ENCODE measurements at places on chromosomes 3 and 15.

- DNase-seq, result no peak
Observed at GRCh38 chr3:115552007-115552406, 71.3 kb upstream of the GAP43 start.

- no peak for DNase-seq
Observed at GRCh38 chr3:37520907-37521341, 340.8 kb upstream of the CTDSPL start.

DNA sequence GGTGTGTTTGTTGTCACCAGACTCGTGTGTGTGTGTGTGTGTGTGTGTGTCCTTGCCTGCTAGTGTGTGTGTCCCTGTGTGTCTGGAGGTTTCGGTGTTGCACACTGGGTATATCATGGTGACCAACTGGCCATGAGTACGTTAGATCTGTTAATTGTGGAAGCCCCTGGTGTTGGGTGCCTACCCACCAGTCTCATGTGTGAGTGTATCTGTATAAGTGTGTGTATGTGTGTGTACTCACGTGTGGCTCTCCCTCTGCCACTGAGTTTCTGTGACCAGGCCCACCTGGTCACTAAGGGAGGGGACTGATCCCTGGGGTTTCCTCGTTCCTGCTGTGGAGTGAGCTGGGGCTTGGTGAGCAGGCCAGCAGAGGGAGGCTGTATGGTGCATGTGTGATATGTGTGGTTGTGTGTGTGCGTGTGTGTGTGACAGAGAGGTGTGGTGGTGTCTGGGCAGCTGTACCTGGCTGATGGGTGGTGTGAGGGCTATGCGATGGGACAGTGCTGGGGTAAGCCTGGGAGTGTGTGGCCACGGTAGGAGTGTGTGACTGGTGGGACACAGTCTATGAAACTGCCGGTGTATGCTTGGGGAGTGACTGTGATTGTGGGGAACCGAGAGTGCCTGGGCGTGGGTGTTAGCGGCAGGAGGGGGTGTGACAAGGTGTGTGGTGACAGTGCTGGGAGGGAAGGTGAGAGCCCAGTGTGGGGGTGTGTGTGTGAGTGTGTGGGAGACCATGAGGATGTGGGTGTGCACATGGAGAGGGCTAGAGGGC, 1.8 kb downstream of the PRKCD start:
- DNase-seq, result no peak

DNA sequence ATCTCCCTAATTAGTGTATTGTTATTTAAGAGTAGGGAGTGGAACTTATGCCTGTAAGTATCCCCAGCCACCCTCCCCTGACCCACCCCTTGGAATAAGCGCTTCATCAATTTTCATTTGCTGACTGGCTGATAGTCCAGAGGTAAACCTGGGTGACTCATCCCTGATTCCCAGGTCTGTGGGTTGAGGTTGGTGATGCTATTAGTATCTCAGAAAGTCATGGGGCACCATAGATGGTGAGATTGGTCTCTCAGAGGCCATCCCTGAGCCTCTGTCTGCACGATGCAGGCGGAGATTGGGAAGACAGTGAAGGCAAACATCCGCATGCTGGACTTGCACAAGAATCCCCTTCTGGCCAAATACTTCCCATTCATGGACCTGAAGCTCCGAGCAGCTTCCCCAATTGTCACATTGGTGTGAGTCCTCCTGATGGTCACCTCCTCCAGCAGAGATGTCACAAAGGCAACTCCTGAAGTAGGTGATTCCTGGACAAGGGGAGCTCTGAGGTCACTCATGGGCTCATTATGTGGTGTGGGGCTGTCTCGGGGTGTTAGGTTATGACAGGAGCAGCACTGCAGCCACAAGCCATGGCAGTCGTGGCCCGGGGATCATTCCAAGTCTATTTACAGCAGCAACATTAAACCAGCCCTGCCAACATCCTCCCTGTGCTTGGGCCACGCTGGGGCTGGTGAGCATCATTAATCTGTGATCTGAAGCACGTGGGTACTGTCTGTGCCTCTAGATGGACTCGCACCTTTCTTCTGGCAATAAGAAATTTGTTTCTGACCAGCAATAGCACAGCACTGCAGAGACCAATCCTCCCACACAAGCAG, 6.8 kb upstream of the TXNRD3 start:
- DNase-seq, result no peak

DNA sequence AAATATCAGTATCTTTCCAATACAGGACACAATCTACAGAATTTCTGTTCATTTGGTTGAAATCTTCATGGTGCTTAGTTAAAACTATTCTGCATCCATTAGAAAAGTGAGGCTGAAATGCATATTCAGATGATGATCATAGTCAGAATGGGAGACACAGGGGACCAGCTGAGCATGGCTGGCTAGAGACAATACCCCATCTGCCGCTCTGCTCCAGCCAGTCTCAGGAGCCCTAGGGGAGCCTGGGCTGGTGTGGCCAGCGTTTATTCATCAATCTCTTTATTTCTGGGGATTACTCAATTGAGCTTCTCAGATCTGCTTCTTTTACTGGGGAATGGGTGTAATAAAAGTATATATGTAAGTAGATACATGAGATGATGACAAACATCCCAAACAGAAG, 470.9 kb upstream of the CDIN1 start:
- no peak for DNase-seq

GRCh38 chr3:83567935-83568334, 1390.9 kb upstream of the CADM2 start:
- no peak for DNase-seq

- no peak for DNase-seq
Observed at GRCh38 chr3:71103430-71103921, 480.1 kb downstream of the FOXP1 start.

DNA sequence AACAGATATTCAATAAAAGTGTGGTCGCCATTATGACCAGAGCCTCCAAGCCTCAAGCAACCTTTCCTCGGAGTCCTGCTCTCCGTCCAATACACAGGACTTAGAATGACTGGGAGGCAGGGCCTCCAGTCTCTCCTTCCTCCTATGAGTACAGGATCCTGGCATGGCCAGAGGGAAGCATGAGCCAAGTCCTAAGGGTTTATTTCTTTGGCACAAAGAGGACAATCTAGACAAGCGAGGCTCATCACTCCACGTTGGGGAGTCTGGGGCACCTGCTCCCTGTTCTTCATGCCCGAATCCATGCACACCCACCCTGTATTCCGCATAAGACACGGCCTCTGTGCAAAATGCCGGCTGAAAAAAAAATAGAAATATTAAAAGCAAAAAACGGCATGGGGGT, 6.8 kb downstream of the PRRT3 start:
- no peak for DNase-seq

DNA sequence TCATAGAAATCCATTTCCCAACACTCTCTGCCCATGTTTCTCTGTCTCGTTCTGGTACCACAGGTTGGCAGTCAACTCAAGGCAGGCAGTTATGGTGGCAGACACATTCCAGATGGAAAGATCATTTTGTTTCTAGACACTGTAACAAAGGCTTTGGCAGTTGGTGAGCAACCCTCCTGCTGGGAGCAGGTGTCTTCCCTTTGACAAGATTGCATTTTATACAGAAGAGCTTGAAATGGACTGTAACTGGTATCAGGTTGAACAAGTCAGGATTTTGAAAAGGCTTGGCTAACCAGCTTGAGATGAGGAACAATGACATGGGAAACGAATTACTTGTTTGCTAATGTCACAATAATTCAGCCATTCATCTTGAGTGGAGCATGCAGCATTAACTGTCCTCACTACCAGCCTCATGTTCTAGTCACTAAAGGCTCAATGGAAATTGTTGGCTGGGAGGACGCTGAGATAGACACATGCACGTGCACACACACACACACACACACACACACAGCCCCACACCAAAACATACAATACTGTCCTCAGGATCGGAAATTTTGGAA, 170.0 kb downstream of the SEMA6D start:
- DNase-seq, result peak; percentile 68

- no peak for DNase-seq
Observed at GRCh38 chr3:127589600-127590281, 792 bp downstream of the TPRA1 start.

GRCh38 chr15:66704019-66704802, 2.2 kb downstream of the SMAD6 start:
- DNase-seq, result no peak

DNA sequence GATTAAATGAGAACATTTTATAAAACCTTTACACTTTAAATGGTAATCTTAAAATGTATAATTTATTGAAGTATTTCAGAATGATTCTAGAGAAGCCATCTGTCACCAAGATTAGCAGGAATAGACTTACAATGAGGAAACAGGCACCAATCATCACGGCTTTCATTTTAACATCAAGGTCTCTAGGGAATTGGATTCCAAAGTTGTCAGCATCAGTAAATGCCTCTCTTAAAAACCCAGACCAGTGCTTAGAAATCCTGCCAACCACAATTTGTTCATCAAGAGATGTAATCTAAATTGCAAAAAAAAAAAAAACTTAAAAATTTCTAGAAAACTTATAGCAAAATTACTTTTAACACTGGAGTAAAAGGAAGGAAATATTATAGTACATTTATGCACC, 20.3 kb downstream of the PLSCR2 start:
- DNase-seq, result no peak

DNA sequence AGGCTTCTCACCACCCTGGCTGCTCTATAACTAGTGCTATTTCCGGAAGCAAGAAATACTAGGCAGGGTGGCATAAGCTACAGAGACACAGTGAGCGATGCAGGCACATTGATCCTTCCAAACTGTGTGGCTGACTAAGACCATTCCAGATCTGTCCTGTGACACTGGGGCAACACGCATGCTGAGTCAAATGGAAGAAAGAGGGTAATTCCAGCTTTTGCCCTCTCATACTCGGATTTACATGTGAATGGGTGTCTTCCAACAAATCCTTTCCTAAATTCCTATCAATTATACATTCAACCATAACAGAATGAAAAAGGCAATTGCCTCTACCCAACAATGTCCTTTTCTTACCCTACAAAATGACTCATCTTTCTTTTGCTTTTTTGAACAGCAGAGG, 5.1 kb downstream of the FSIP1 start:
- DNase-seq, result no peak

GRCh38 chr3:74691946-74692345, 77.5 kb upstream of the CNTN3 start:
- DNase-seq, result no peak

- DNase-seq, result no peak
Observed at GRCh38 chr3:49681232-49681522, 7.0 kb downstream of the APEH start.

GRCh38 chr3:9765865-9766264, 3.9 kb downstream of the CAMK1 start:
- no peak for DNase-seq

GRCh38 chr3:20842002-20842401, 656.0 kb upstream of the SGO1 start:
- DNase-seq, result no peak

DNA sequence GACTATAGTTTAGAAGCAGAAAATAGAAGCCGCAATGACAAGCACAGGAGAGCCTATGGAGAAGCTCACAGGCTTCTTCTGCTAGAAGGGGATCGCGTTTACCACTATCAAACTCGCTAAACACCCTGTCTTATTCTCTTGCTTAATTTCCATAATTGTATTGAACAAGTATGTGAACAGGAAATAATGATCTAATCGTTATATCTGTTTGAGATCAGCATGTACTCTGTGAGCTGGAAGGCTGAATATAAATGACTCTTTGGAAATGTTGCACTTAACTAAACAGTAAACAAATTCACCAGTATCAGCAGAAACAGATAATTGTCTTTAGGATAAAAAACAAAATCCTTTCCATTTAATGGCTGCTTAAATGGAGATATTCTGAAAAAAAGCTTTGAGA, 15.0 kb downstream of the NEK10 start:
- no peak for DNase-seq

DNA sequence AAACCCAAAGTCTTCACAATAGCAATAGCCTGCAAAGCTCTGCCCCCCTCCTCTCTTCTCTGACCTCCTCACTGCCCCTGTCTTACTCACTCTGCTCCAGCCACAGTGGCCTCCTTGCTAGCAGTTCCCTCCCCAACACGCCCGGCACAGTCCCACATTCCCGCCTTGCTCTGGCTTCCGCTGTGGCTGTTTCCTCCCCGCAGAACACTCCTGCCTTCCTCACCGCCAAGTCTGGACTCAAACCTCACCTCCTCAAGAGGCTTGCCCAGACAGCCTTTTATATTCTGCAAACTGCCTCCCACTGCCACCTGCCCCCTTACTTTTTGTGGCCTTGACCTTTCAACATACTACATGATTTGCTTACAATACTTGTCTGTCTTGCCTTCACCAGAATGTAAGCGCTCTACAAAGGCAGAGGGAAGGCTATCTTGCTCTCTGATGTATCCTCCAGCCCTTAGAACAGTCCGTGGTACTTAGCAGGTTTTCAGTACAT, 406 bp upstream of the MPI start:
- no peak for DNase-seq

DNA sequence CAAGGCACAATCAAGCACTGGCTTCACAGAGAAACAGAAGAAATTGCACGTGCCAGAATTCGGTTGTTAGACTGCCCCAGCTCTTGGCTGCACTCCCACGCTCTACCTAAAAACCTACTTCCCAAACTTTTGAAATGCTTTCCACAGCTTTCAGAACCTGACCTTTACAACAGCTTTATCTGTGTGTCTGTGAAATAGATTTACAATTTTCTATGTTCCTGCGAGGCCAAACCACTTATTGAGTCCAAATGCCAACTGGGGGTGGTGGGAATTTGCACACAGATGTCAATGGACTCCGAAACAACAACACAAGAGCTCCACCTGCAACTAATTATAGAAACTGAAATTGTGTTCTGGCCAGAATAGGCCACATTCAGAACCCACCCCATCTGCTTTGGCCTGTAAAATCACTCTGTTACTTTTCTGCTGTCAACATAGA, 44.6 kb downstream of the ERC2 start:
- no peak for DNase-seq

GRCh38 chr3:22231061-22231460, 480.1 kb upstream of the ZNF385D start:
- no peak for DNase-seq

All from NCI-H1436 treated with DMSO at 0.1 percent for 48 hours (cell line).